Amygdala (tissue), 56 donors: ENCODE measurements at places on chromosomes 2 and 18.

DNA sequence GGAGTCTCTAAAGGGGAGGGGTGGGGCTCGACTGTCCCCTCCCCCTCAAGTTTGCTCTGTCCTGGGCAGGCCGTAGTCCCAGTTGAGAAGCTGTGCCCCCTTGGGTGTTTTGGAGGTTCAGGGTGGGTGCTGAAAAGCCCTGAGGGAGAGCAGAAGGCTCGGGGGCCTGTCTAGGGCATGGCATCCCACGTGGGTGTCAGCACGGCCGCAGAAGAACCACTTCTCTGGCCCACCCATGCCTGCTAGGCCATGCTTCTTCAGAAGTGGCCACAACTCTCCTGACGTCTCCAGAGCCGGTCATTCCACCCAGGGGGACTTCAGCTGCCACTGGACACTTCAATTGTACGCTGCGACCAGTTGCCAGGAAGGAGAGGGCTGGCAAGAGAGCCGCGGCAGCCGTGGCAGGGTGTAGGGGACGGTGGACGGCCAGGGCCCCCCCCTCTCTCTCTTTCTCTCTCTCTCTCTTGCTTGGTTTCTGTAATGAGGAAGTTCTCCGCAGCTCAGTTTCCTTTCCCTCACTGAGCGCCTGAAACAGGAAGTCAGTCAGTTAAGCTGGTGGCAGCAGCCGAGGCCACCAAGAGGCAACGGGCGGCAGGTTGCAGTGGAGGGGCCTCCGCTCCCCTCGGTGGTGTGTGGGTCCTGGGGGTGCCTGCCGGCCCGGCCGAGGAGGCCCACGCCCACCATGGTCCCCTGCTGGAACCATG lies at the start of gene INPP5D:
TSS of gene INPP5D (plus strand) at position 546 of the 704 bp plus-strand sequence. CDS start at position 683, 137 bp downstream.
- no peak for DNase-seq

- no peak for DNase-seq
Measured at GRCh38 chr18:42632801-42633200, 482.7 kb downstream of the RIT2 start.

- DNase-seq: no peak
Measured at GRCh38 chr2:74587664-74588277, 33.3 kb downstream of the DOK1 start.

GRCh38 chr2:222690564-222691200 lies 19.2 kb downstream of the MOGAT1 start:
- DNase-seq: peak; percentile 36

DNA sequence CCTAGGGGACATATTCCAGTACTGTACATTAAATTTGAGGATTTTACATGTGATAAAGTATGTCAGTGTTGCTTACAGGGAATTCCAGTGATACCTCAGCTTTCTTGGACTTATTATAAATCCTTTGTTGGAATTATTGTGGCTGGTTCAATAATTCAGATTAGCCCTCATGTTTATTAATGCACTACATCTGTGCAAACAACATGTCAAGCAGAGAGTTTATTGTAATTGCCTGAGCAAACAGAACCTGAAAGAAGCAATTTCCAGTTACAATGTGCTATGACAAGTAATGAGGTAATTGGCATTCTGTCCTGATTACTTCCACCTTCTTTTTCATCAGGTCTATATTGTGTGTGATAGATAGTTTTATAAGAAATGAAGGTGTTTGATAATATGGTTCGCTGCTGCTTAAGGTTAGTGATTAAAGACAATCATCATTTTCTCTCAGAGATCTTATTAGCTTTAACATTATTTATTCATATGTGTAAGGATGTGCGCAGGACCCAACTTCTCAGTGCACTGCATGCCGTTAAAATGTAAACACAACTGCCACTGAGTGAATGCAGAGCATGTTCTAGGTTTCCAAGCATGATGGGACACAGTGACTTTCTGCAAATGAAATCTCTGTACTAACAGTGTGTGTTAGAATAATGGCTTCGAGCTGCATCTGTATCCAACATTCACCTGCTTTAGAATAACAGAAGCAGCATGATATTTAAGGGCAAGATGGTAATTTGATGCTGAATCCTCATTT lies 973.7 kb upstream of the POU3F3 start:
- DNase-seq: no peak

GRCh38 chr2:198297350-198297749 lies 493.0 kb downstream of the PLCL1 start:
- DNase-seq: no peak

DNA sequence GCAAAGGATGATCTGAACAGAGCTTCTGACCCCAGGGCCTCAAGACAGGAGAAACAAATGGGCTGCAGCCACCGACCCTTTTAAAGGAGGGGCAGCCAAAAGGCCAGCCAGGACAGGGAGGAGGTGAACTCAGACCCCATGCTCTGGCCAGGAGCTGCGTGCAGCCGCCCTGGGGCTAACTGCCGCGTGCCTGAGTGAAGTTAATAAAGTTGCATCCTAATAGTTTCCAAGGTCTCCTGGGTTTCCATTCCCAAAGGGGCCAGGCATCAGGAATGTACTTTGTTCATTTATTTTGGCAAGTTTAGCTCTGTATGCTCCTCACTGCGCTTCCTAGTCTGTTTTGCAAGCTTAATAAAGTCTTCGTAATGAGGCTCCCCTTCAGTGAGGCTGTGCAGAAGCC lies 60.7 kb downstream of the EN1 start:
- DNase-seq: no peak

- DNase-seq: no peak
Measured at GRCh38 chr18:29271501-29271900, 1094.6 kb upstream of the CDH2 start.

- no peak for DNase-seq
Measured at GRCh38 chr2:171800639-171801038, 93.4 kb downstream of the SLC25A12 start.

- no peak for DNase-seq
Measured at GRCh38 chr2:182827182-182827879, 39.1 kb downstream of the FRZB start.

- DNase-seq: no peak
Measured at GRCh38 chr18:70289351-70290312, 787 bp downstream of the SOCS6 start.

GRCh38 chr2:100008956-100009355 lies 133.4 kb downstream of the AFF3 start:
- DNase-seq: no peak

DNA sequence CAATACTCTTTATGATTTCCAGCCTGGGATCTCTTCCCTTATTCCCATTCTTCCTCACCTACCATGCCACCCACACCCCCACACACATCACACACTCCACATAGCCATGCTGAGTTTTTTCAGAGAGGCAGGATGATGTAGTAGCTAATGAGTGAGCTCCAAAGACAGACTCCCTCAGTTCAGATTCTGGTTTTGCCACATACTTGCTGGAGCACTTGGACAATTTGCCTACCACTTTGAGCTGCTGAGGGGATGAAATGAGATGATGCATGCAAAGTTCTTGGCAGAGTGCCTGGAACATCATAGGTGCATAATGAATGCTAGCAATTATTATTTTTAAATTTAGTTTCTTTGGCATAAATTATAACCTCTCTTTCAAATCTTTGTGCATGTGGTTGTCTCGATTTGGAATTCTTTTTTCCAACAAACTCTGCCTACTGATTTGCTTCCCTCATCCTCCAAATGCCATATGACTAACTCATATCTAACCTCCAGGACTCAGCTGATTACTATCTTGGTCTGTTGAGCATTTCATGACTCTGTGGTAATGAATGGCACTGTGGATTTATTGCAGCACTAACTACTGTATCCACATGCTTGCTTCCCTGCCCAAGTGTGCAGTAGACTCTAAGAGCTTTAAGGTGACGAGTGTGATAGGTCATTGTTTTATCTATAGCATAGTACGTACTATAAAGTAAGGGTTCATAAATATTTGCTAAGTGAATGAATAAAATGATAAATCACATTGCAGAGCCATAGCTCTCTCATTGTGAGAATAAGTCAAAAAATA lies 99.1 kb downstream of the TACR1 start:
- no peak for DNase-seq

GRCh38 chr2:112818094-112818902 lies 18.3 kb downstream of the IL1B start:
- no peak for DNase-seq

- DNase-seq: no peak
Measured at GRCh38 chr2:34423301-34423700, 824.2 kb upstream of the FAM98A start.

DNA sequence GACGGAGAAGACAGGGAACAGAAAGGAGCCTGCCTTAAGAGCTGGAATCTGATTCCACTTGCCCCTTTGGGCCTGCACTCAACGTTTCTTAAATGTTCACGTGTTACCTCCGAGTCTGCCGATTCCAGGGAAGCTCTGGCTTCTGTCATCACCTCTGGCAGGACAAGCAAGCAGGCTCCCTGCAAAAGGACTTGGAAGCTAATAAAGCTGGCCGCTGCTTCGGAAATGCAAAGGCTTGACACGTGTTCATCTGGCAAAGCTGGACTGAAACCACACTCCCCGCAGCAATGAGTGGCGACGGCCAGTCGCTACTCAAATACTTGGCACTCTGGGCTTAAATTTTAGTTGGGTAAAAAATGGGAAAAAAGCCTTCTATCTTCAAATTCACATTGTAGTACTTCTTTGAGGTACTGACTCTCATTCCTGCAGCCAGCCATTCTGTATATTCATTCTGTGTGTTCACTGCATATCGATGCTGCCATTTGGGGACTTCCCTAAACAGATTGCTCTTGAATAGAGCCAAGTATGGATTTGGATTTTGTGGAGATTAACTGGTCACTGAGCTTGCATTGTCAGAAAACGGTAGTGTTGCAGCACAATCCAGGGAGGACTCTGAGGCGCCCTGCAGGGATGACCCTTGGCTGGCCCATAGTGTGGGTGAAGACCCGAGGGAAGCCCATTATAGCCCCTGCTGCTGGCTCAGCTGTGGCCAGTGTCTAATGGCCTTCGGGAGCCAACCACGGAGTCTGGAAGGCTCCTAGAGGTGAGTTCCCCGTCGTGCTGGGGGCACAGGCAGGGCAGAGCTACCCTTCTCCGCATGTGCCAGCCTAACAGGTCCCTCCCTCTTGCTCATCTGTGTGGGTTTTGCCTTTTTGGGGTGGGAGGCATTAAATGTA lies 231.5 kb downstream of the PRKCE start:
- no peak for DNase-seq

- no peak for DNase-seq
Measured at GRCh38 chr2:240295256-240296103, 140.0 kb upstream of the GPC1 start.

DNA sequence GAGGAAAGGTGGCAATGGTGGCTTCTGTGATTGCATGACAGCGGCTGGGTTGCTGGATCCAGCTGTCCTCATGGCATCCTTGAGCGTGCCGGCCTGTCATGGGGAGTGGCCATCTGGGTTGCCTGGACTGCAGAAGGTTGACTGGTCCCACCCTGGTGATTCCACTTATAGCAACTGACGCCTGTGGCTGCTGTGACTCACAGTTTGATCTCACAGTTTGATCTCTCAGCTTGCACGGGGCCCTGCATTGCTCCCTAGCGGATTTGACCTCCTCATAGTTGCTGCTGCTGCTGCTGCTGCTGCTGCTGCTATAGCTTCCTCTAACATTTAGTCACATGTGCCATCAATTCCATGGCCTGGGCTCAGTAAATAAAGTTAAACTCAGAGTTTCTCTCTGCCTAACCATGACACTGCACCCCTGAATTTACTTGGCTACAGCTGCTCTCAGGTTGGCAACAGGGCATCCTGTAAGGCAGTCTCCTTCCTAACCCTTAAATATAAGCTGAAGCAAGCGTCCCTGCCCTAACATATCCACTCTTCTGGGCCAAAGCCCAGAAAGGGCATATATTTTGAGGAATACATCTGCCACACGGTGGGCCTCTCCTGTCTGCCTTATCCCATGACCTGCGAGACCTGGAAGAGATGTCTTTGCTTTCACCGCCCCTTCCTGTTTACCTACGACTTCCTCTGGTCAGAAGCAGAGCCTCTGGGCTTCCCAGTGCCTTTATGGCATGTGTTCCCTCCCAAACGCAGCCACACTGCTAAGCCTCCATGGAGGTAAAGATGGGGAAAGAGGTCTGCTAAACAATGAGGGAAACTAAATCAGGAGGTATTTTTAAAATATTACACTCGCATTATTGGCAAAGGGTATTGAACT lies 37.8 kb upstream of the CCDC150 start:
- no peak for DNase-seq

DNA sequence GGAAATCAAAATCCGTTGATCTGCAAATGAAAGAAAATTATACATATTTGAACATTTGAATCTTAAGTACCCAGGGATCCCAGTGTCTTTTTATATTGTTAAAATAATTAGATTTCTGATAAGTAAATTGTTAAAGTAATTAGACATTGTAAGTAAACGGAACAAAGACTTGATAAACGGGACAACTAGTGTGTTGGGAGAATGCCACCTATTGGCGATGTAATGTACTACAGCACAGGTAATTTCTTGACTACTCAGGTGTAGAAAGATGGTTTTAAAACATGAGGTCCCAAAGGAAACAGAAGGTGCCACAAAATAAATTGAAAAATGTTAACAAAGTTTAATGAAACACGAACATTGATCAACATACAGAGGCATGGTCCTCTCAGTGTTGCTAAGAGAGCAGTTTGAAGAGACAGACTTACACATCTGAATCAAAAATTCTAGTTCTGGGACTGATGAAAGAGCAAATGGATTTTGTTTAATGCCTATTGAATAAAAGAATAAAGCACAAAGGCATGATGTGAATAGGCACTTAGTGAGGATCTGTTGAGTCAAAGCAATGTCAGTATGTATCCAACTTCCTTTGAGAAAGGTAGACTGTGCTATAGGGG lies 103.4 kb upstream of the RASGRP3 start:
- no peak for DNase-seq

- DNase-seq: no peak
Measured at GRCh38 chr2:126801473-126801872, 97.2 kb upstream of the TEX51 start.

DNA sequence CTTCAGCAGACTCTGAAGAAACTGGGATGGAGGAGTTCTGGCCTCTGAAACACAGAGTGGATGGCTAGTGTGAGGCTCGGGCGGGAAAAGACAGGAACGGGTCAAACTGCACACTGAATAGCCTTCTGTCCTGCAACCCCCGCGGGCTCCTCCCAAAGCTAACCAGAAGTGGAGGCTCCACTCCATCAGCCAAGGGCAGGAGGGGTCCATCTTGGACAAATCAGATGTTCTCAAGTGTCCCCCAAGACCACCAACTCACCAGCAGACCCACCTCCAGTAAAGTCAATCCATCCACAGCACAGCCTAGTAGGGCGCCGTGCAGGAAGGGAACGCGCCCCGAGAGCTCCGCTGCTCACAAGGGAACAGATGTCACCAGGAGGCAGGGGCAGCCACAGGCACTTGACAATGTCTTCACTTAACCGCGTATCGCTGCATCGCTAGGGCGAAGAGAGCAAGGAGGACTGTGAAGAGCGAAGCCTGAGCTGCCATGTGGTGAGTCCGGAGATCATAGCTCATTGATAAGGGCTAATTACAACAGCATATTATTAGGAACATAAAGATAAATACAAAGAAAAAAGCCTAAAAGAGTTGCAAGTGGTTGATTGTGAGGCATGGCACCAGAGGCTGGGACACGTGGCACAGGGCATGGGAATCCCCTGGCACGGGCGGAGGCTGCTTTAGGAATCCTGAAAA lies 494.6 kb upstream of the MYT1L start:
- DNase-seq: no peak

- DNase-seq: no peak
Measured at GRCh38 chr2:171924170-171924942, 2.1 kb downstream of the HAT1 start.
